ENCODE measurements at places on chromosomes 6 and 20. TPM values are rescaled to one million over a fixed set of nuclear protein-coding genes. Genes with fewer than 3 reads are reported as not detected.

Gene CDH26
- 0.30 TPM for total RNA-seq

Gene CNBD2
- total RNA-seq = 3.6 TPM

Gene MAD2L1BP
- total RNA-seq = 38.4 TPM

Gene TOX2
- total RNA-seq = 2.4 TPM

Gene CFAP61
- 0.32 TPM for total RNA-seq

Gene RHAG
- not detected for total RNA-seq

Gene TCP11
- not detected for total RNA-seq

Gene SLC16A10
- total RNA-seq = 3.6 TPM

Gene ADGB
- total RNA-seq = not detected

Gene IFNGR1
- total RNA-seq = 26.2 TPM

DNA sequence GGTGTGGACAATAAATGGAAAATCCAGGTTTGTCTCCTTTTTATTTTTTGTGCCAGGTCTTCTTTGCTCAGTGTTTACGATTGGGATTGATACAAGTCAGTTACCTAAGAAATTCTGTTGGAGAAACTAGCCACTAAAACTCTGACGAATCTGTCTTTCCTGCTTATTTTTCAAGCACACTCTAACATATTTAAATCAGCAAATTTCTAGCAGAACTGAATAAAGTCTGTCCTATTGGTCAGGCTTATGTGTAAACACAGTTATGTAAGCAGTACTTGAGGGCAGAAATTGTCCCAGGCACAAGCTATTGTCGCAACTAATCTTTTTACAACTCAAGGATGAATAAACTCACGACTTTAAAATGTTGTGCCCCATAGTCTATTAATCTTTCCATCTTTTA is 12.1 kb upstream of the EXOC2 start:
- H3K27ac ChIP-seq = no peak overlapping the region
- H3K36me3 ChIP-seq = no peaks in the 10 kb centered on the region
- DNase-seq = no peak

DNA sequence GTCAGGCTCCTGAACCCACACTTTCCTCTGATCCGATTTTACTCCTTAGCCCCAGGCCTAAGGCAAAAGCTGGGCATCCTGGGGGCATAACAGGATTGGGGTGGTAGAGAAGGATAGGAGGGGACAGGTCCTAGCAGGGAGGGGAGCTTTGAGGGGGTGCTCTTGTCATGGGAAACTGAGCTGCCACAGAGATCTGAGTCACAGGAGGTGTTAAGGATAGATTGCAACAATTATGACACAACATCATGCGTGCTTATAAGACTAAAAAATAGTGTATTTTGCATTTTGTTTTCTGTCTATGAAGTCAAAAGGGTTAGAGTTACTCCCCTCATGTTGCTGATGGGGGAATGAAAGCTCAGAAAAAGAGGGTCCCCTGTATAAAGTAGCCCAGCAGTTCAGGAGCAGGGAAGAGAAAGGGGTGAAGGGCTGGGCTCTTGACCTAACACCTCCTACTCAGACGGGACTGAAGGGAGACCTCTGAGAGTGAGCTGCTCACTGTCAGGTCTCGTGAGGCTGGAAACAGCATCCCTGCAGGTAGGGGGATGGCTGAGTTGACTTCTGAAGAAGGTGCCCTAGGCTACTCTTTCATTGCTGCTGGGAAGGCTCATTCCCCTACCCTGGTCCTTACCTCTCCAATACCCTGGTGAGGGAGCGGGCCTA is 2.0 kb downstream of the GLP1R start:
- H3K36me3 ChIP-seq = no peaks in the 10 kb centered on the region
- H3K4me3 ChIP-seq = no peak overlapping the region
- H3K27ac ChIP-seq = no peak overlapping the region
- peaks cover 49% of the 10 kb centered on the region for H3K27me3 ChIP-seq
- no peak for DNase-seq
- peaks cover 19% of the 10 kb centered on the region for H3K4me1 ChIP-seq

GRCh38 chr20:38208088-38208487 is 43.0 kb upstream of the TGM2 start:
- no peak overlapping the region for H3K27ac ChIP-seq
- no peaks in the 10 kb centered on the region for H3K36me3 ChIP-seq
- no peaks in the 10 kb centered on the region for H3K4me1 ChIP-seq
- peaks cover 5% of the 10 kb centered on the region for H3K27me3 ChIP-seq
- H3K4me3 ChIP-seq = no peak overlapping the region

DNA sequence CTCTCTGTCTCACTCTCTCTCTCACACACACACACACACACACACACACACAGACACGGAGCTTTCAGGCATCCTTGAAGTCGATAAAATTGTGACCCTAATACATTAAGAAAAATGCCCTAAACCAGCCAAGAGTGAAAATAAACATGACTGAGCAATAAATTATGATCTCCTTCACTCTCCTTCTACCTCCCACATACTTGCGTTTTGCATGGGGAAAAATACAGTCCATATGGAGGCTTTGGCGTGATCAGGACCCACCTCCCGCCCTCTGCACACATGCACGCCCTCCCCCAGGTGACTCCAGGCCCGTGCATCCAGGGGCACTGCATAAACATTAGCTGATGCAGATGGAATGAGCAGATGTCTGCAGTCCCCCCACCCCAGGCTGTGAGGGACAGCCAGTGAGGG is 114.2 kb upstream of the JARID2 start:
- H3K36me3 ChIP-seq = no peaks in the 10 kb centered on the region
- DNase-seq = no peak
- H3K27me3 ChIP-seq = no peaks in the 10 kb centered on the region
- H3K4me1 ChIP-seq = peaks cover 30% of the 10 kb centered on the region
- H3K4me3 ChIP-seq = no peak overlapping the region

DNA sequence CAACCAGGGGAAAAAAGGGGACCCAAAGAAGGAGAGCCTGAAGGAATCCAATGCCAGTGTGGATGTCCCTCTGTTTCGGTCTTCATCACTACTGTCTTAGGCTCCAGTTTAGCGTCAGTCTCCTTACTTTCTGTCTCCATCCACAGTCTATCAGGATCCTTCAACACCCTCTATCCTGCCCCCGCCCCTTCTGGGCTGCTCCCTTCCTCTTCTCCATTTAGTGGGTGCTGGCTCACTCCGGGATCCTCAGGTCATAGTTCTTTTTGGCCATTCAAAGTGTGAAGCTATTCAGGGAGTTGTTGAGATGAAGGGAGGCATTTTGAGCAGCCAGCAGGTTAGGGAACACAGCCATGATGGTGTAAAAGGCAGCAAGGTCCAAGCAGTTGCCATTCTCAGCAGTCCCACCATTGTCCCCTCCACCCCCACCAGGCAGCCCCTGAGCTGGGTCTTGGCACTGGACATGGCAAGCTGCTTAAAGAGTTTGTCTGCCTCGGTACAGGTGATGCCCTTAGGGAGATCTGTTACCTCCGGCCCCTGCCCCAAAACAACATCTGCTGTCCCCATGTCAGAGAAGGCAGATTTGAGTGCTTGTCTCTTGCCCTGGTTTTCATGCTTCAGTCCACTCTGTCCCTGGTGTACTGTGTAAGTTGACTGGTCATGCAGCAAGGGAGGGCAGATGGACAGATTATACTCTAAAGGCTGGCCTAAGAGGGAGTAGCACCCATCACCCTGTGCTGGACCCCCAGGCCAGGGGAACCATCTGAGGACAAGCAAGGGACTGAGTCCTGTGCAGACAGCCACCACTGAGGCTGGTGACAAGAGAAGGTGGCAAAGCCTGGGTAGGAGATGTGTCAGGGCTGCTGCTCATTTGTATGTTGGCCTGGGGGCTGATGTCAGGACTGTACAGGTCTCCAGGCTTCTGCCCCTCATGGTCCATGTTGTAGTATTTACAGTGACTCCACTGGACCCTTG is 842.0 kb downstream of the HACE1 start:
- no peak overlapping the region for H3K27ac ChIP-seq
- no peak overlapping the region for H3K4me3 ChIP-seq
- no peaks in the 10 kb centered on the region for H3K4me1 ChIP-seq
- no peaks in the 10 kb centered on the region for H3K36me3 ChIP-seq

GRCh38 chr6:2966347-2966746 is 5.0 kb downstream of the SERPINB6 start:
- H3K36me3 ChIP-seq = peaks cover 14% of the 10 kb centered on the region
- no peak overlapping the region for H3K4me3 ChIP-seq
- H3K27ac ChIP-seq = no peak overlapping the region
- DNase-seq = no peak
- H3K4me1 ChIP-seq = peaks cover 20% of the 10 kb centered on the region

DNA sequence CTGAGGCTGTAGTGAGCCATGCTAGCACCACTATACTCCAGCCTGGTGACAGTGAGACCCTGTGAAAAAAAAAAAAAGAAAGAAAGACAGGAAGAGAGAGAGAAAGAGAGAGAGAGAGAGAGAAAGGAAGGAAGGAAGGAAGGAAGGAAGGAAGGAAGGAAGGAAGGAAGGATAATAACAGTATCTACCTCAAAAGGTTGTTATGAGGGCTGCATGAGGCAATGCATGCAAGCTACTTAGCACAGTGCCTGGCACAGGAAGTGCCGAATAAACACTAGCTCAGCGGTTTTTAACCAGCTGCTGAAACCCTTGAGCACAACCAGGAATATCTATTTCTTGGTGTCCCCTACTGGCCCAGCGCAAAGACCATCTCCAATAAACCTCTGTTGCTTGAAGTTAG is 62.3 kb upstream of the TBC1D7 start:
- H3K4me3 ChIP-seq = no peak overlapping the region
- H3K36me3 ChIP-seq = peaks cover 11% of the 10 kb centered on the region
- H3K27ac ChIP-seq = no peak overlapping the region

- H3K27ac ChIP-seq = no peak overlapping the region
- H3K27me3 ChIP-seq = peaks cover 5% of the 10 kb centered on the region
- H3K36me3 ChIP-seq = peaks cover 3% of the 10 kb centered on the region
These were observed 173.5 kb downstream of the DLL1 start for GRCh38 chr6:170117111-170117972.

GRCh38 chr6:107179004-107179403 is 63.7 kb upstream of the BEND3 start:
- no peaks in the 10 kb centered on the region for H3K4me1 ChIP-seq
- H3K36me3 ChIP-seq = no peaks in the 10 kb centered on the region
- no peak for DNase-seq
- H3K27me3 ChIP-seq = no peaks in the 10 kb centered on the region

DNA sequence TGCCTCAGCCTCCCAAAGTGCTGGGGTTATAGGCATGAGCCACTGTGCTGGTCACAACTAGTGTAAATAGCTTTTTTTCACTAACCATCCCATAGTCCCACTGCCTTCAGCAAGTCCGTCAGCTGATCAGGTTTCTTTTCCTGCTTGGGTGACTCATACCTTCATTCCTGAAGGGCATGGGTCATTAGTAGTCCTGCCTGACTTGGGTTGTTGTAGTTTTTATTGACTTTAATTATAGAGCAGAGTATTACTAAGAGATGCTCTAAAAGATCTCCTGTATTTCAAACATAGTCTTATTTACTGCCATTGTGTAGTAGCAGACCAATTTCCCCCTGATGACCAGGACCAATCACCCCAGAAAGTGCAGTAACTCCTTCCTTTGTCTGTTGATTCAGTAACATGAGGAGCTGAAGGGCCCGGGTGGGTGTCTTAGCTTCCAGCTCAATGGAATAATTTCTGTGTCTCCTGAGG is 25.8 kb downstream of the HLA-C start:
- no peak overlapping the region for H3K27ac ChIP-seq
- peaks cover 13% of the 10 kb centered on the region for H3K36me3 ChIP-seq
- no peak overlapping the region for H3K4me3 ChIP-seq
- DNase-seq = no peak

- H3K4me1 ChIP-seq = peaks cover 1% of the 10 kb centered on the region
- no peak overlapping the region for H3K4me3 ChIP-seq
- H3K36me3 ChIP-seq = no peaks in the 10 kb centered on the region
These were observed 27.5 kb upstream of the NHSL1 start for GRCh38 chr6:138526822-138527235.

GRCh38 chr20:25257130-25257529 is 9.2 kb downstream of the PYGB start:
- H3K27me3 ChIP-seq = no peaks in the 10 kb centered on the region
- H3K4me3 ChIP-seq = no peak overlapping the region
- no peak for DNase-seq

DNA sequence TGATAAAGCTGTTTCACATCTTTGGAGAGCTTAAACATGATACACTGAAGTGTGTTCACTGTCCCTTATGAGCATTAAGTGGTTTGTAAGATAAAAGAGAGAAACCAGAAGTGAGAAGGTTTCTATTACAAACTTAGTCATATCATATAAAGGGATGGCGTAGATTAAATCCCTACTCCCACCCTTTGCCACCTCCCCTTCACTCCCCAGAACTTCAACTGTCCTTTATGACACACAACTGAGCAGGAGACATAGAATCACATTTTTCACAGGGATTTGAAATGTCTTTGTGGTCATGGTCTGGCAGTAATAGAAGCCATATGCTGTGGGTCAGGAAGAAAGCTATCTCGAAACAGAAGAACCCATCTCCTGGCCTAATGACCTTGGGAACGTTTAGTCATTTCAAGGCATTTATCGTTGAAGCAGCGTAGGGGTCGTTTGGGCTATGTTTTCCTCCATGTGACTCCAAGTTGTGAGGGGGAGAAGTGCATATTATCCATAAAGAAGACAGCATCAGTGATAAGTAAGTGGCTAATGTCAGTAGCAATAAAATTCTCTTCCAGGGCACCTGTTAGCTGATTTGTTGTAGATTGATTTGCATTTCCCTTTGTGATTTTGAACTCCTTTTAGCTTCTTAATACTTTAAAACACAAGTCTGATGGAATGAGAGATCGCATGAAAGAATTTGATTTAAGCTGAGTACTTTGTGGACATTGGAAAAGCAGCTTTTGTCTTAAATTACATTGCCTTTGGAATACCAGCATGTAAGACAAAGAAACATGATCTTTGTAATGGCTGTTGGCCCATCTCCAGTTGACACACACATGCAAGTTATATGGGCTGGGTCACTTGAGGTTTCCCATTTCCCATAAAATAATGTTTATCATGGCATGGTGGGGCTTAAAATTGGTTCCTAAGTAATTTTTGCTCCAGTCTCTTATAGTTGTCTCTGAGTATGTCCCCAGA is 501.5 kb upstream of the FLRT3 start:
- no peaks in the 10 kb centered on the region for H3K27me3 ChIP-seq
- DNase-seq = no peak
- no peak overlapping the region for H3K27ac ChIP-seq
- H3K4me3 ChIP-seq = no peak overlapping the region
- no peaks in the 10 kb centered on the region for H3K36me3 ChIP-seq

GRCh38 chr6:164021589-164022250 is 607.2 kb downstream of the QKI start:
- H3K4me3 ChIP-seq = no peak overlapping the region
- no peaks in the 10 kb centered on the region for H3K4me1 ChIP-seq
- H3K27me3 ChIP-seq = no peaks in the 10 kb centered on the region
- no peak for DNase-seq
- no peaks in the 10 kb centered on the region for H3K36me3 ChIP-seq
- H3K27ac ChIP-seq = no peak overlapping the region

All from activated T-helper 2 cell treated with anti-CD3 and anti-CD28 coated beads, Interferon-gamma antibody, Interleukin-2, Interleukin-4, amounts not matched to agents 10 μg/mL and 5 μg/mL and 100 μg/mL, durations not matched to agents 14 hours and 24 hours and 36 hours (primary cell).